ENCODE measurements at places on chromosomes 13 and 19.
A peak's percentile ranks its signal among the peaks of the same experiment; 100 is the strongest.

- no peak for DNase-seq
These were observed 66.1 kb upstream of the C1QTNF9B start for GRCh38 chr13:23963184-23963931.

DNA sequence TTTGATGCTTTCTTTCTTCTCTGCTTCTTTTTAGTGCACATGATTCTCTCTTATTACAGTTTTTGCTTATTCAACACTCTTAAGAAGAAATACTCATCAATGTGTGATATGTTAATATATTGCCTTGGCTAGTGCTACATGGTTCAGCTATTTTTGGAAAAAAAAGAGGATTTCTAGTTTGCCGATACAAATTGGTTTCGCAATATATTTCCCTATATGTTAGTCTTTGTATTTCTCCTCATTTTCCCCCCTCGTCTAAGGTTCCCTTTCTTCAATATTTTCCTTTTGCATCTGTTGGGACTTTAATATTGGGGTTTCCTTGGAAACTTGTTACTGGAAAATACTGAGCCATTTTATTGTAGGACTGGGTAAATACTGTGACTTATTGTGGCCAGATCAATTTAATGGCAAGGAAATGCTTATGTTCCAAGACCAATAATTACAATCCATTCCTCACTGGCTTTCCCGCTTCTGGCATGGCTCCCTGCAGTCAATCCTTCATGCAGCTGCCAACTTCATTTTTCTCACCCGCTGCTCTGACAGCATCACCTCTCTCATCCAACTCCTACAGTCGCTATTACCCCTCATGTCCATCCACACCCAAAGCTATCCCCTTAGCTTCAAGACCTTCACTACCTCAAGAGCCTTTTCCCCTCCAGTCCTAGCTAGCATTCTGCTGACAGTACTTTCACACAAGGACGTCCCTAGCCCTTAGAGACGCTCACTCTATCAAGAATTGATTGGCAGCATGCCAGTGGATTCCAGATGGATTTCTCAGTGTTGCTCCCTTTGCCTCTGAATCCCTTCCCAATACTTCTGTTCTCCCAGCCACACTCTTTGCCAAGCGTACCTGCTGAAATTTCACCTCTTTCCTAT lies 280.1 kb upstream of the TMTC4 start:
- DNase-seq, result no peak

- no peak for DNase-seq
These were observed 844 bp upstream of the ASPDH start for GRCh38 chr19:50514346-50515167.

GRCh38 chr19:18437491-18438330 lies at the start of gene ISYNA1:
Gene ISYNA1, minus strand, starts transcription at chr19:18438133. Its CDS starts 154 bp downstream, at chr19:18437979.
- no peak for DNase-seq

DNA sequence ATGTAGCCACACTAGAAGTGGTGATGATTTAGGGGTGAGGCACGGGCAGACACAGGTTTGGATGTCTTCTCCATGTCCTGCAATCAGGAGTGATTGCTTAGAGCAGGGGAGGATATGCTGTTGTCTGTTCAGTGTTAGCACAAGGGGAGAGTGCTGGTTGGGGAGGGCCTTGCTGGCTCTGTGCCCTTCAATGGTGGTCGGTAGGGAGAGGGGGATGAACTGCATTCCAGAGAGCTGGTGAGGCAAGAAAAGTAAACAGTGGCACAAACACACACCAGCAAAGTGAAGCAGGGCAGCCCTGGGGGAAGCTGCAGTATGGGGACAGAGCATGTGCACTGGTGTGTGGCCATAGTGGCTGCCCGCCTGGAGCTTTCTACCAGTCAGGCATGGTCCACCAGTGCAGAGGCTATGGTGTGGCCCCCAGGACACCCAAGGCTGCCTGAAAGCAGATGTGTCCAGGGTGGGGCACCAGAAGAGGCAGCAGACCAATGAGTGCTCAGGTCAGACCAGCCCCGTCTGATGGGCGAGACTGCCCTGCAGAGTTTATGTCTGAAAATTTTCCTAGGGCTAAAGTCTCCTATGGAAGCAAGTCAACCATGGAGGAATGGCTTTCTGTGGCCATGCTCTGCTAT lies 1676.9 kb downstream of the PCDH9 start:
- DNase-seq, result no peak

DNA sequence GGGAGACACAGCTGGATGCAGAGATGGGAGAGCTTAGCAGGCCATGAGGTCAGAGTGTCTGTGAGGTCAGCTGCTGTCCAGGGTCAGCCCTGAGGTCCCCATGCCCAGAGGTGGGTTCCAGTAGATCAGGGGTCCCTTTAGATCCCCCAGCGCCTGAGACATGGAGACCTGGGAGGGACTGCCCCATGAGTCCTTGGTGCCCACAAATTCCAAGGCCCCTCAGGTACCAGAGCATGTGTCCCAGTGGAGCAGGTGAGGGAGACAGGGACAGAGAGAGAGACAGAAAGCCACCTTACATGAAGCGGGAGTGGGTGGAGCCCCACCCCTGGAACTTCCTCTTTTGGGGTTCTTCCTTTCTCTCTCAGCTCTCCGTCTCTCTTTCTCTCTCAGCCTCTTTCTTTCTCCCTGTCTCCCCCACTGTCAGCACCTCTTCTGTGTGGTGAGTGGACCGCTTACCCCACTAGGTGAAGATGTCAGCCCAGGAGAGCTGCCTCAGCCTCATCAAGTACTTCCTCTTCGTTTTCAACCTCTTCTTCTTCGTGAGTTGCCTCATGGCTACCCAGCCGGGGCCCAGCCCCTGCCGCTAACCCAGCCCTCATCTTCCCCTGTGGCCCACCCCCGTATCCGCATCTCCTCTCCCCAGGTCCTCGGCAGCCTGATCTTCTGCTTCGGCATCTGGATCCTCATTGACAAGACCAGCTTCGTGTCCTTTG lies at the start of gene CD37:
TSS of gene CD37 (plus strand) at position 336 of the 713 bp plus-strand sequence. CDS start at position 471, 135 bp downstream.
- DNase-seq, result no peak

DNA sequence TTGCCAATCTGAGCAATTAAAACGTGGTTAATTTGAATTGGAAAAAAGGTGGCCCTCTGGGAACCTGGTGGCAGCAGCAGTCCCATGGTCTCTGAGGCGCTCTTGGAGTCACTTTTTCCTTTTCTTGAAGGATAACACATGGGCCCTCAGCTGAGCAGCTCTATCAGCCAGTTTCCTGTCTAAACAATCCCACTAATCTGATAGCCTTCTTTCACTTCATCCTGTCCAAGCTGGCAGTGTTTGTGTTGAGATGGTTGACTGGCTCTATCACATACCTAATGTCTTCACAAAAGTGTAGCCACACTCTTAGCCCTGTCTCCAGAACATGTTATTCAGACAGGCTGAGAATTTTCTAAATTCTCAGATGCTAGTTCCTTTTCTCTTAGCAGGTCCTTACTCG lies 10.7 kb downstream of the MZT1 start:
- DNase-seq, result no peak

DNA sequence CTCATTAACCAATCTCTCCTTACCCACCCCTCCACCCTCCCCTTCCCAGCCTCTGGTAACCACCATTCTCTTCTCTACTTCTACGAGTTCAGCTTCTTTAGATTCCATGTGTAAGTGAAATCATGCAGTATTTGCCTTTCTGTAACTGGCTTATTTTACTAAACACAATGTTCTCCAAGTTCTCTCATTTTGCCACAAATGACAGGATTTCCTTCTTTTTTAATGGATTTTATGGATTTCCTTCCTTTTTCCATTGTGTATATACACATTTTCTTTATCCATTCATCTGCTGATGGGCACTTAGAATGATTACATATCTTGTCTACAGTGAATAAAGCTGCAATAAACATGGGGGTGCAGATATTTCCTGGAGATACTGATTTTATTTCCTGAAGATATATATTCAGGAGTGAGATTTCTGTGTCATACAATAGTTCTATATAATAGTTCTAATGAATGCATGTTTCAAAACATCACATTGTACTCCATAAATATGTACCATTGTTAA lies 20.2 kb downstream of the KCTD12 start:
- DNase-seq, result no peak

GRCh38 chr19:47657719-47658118 lies 48.8 kb downstream of the BICRA start:
- no peak for DNase-seq

DNA sequence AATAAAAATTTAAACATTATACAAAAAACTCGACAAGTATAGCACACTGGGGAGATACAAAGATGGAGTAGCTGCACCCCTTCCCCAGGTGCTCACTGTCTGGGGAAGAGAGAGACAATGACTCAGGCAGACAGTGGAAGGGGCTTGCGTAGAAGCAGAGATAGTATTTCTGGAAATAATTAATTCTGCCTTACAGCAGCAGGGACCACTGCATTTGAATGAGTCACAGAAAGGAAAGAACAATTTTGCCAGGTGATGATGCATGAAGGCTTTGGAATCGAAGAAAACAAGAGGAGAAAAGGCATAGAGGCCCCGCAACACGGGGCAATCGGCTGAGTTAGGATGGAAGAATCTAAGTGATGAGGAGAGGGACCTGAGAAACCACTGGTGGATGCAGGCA lies 447.4 kb downstream of the EFNB2 start:
- DNase-seq, result no peak

DNA sequence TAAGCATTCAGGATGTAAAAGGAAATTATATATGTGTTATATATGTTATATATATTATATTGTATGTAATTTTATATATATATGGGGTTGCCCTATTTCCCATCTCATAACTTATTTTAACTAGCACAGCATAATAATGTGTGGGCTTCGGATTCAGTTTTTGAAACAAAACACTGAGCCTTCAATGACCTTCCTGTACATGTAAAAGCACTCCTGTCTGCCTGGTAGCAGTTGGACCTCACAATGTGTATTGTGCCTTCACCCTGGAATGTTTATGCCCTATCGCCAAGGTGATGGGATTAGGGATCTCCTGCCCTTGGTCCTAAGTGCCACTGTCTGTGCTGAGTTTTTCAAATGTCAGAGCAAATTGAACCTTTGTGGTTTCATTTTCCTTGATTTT lies 968.8 kb downstream of the TUBA3C start:
- no peak for DNase-seq

DNA sequence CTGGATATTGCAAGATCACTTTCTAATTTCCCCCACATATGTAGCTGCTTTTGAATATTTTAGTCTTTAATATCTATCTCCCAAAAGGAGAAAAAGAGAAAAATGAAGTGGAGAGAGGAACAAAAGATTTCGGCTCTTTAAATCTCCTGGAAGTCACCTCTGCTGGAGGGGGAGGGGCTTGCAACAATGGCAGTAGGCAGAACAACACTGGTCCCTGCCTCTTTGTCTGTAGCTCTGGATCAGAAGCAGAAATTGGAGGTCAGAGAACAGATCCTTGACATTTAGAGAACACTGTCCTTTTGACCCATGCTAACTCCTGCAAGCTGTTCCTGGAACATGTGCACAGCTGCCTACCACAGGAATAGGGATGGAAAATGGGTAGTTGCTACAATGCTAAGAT lies 86.7 kb upstream of the GPR12 start:
- DNase-seq, result no peak

DNA sequence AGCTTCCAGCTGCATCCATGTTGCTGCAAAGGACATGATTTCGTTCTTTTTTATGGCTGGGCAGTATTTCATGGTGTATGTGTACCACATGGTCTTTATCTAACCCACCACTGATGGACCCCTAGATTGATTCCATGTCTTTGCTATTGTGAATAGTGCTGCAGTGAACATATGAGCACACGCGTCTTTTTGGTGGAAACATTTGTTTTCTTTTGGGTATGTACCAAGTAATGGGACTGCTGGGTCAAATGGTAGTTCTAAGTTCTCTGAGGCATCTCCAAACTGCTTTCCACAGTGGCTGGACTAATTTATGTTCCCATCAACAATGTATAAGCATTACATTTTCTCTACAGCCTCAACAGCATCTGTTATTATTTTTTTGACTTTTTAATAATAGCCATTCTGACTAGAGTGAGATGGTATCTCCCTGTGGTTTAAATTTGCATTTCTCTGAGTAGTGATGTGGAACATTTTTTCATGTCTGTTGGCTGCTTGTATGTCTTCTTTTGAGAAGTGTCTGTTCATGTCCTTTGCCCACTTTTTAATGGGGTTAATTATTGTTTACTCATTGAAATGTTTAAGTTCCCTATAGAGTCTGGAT lies 6.8 kb upstream of the UBE2L5 start:
- no peak for DNase-seq

DNA sequence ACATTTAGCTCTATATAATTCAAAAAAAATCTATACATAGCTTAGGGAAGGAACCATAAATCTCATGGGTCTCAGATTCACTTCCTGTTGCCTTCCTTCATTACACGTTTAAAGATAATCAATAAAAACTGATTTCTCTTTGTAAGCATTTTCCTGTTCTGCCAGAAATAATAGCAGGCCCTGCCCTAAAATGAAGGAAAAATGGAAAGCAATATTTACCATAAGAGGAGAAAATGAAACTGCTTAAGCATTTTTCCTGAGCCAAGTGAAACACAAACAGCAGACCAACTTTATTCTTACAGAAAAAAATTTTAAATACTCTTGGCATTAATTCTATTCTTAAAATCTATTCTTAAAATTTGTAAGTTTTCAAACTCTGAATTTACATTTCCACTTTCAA lies 4.0 kb downstream of the LHFPL6 start:
- no peak for DNase-seq

DNA sequence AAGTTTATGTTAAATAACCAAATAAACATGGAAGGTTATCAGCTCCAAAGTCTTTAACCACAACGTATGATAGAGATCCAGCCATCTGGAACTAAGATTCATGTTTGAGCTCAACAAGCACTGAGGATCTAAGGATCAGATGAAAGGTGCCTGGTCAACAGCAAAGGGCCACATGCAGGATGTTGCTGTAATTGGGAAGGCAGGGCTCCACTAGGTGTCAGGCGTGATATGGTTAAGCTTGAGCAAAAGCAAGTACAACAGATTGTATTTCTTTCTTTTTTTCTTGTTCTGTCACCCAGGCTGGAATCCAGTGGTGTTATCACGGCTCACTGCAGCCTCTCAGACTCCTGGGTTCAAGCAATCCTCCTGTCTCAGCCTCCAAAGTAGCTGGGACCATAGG lies 12.0 kb downstream of the EBPL start:
- DNase-seq, result no peak

GRCh38 chr13:67772807-67773453 lies 542.8 kb upstream of the PCDH9 start:
- DNase-seq, result no peak

DNA sequence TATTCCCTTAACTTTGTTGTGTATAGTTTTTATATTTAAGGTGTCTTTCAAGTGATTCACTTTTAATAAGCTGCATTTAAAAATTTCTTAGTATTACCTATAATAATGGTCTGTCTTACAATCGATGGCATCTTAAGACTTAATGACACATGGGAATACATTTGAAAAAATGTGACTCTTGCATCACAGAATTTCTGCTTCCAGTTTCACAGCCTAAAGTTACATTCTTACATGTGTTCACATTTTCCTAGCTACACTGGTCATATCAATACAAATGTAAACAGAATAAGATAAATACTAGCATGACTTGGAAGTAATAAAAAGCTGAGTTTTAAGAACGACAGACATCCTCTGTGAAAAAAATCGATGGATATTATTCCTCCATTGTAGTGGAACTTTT lies 1597.1 kb upstream of the MIR17HG start:
- no peak for DNase-seq

- peak; percentile 82 for DNase-seq
These were observed 7.8 kb upstream of the SLC44A2 start for GRCh38 chr19:10617409-10618121.

Data from LHCN-M2 (cell line).